ENCODE measurements at places on chromosomes 2 and 18. TPM values are rescaled to one million over a fixed set of nuclear protein-coding genes. Genes with fewer than 3 reads are reported as not detected.

Gene IL36B
- not detected for polyA plus RNA-seq

Gene UBE2E3
- polyA plus RNA-seq, result 47.0 TPM

Gene ADNP2
- polyA plus RNA-seq, result 5.4 TPM

Gene ETAA1
- polyA plus RNA-seq, result 6.5 TPM

Gene MROH2A
- polyA plus RNA-seq, result not detected

Gene GNLY
- 10.7 TPM for polyA plus RNA-seq

Gene IDH1
- 8.3 TPM for polyA plus RNA-seq

Gene CROCC2
- polyA plus RNA-seq, result not detected

Gene SCN2A
- polyA plus RNA-seq, result not detected

Gene CHRND
- polyA plus RNA-seq, result not detected

Gene LBX2
- not detected for polyA plus RNA-seq

Gene YPEL5
- 211 TPM for polyA plus RNA-seq

Gene FN1
- 0.53 TPM for polyA plus RNA-seq

Gene UPP2
- not detected for polyA plus RNA-seq

Gene C2orf72
- polyA plus RNA-seq, result not detected

Gene MARCHF4
- polyA plus RNA-seq, result not detected

Gene EIF2B4
- polyA plus RNA-seq, result 28.8 TPM

Gene SPDYA
- polyA plus RNA-seq, result 0.37 TPM

All from naive B cell (primary cell).